ENCODE measurements at places on chromosomes 12 and 14.

GRCh38 chr12:111057701-111058425 lies 137.5 kb upstream of the MYL2 start:
- no peak for DNase-seq

DNA sequence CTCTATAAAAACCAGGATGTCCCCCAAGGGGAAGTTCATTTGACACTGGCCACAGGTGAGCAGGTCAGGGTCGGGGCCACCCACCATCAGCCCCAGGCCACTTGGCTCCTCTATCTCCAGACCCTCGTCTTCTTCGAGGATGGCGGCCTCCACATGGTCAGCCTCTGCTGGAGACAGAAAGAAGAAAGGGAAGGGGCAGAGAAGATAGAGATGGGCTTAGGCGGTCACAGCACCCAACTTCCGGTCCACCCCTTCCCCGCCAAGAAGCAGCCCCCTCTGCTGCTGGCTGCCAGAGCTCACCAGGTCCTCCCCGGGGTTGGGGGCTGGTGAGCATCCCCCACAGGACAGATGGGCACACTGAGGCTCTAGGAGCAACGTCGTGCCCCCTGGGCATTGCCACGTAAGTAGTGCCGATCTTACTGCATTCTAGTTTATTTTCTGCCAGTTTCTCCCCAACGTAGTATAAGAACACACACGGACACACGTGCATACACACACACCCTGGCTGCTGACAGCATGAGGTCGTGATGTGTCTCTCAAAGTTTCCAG lies 14.2 kb downstream of the BCL11B start:
- DNase-seq, result no peak

- peak; percentile 26 for DNase-seq
Observed at GRCh38 chr14:101731187-101732080, 30.1 kb upstream of the PPP2R5C start.

- DNase-seq, result no peak
Observed at GRCh38 chr14:73754911-73755360, 40.8 kb upstream of the PNMA1 start.

DNA sequence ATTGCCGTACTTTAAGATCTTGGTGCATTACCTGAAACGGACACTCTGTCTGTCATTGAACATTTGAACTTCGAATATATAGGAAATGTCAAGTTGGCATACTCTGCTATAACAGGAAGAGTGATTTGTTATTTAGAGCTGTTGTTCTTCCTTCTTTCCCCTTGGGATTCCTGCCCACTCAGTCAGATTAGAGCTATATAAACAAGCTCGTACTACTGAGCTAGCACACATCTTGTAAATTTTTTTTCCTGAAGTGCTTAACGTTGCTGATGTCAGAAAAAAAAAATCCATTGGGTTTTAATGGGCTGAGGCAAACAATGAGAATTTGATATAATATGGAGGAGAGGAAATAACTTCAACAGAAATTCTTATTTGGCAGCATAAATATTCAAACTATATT lies 26.8 kb downstream of the RGS6 start:
- DNase-seq, result no peak

GRCh38 chr14:26286081-26286912 lies 311.5 kb downstream of the NOVA1 start:
- no peak for DNase-seq

DNA sequence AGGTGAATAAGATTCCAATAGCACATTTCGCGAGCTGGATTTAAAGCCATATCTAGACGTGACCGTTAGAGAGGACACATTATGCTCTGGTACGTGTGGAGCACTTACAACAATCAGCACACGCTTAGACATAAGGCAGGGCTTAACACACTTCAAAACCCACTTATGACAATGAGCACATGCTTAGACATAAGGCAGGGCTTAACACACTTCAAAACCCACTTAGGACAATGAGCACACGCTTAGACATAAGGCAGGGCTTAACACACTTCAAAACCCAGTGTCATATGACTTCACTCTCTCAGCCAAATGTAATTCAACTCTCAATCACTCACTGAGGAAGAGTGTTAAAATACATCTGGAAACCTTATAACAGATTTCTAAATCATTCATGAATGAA lies 11.2 kb upstream of the PLD4 start:
- DNase-seq, result no peak

DNA sequence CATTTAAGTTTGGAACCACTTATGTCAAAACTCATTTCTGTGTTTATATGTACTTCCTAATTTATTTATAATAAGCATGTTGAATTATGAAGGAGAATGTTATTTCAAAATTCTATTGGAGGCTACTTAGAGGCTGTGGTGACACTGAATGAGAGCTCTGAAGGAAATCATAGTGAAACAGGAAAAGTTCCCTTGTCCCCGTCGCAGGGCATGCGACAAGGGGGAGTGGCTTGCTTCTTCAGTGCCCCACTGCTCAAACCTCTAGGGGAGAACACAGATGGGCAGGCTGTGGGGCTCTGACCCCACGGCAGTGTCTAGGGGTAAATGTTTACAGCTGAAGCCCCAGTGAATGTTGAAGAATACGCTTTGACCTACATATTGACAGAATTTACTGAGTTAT lies 261.9 kb downstream of the RAD51B start:
- no peak for DNase-seq

- no peak for DNase-seq
Observed at GRCh38 chr12:52906191-52906601, 1.3 kb upstream of the KRT8 start.

DNA sequence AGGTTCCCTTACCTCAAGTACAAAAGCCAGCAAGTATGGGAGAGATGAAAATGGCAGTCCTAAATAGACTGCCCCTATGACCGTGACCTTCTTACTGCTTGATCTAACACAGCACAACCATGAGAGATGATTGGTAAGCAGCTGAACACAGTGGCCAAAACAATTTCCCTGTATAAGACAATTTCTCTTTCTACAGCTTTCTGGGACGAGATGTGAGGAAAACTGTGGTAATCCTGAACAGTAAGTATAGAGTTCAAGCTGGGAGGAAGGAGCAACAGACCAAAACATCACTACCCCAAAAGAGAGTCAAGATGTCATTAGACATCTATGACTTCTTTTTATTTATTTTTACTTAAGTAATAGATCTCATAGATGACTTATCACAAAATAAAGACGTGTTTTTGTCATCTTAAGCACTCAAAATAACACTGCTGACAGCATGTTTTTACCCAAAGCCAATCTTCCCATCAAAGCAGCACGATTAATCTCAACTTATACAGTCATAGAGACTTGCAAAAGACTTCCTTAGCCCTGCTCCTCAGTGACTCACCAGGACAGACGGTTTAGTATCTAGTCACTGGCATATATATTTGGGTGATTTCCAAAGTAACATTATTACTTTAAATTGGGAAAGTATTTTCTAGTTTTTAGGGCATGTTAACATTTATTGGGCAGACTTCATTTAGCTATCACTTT lies 3.7 kb downstream of the TMEM52B start:
- DNase-seq, result no peak

GRCh38 chr14:35297706-35298105 lies 5.5 kb downstream of the PSMA6 start:
- no peak for DNase-seq

- DNase-seq, result peak; percentile 63
Observed at GRCh38 chr12:6963016-6963731, 7.3 kb downstream of the PHB2 start.

GRCh38 chr12:121806009-121806545 lies 2.3 kb downstream of the SETD1B start:
- DNase-seq, result no peak

GRCh38 chr12:38823314-38823713 lies 82.1 kb downstream of the CPNE8 start:
- no peak for DNase-seq

DNA sequence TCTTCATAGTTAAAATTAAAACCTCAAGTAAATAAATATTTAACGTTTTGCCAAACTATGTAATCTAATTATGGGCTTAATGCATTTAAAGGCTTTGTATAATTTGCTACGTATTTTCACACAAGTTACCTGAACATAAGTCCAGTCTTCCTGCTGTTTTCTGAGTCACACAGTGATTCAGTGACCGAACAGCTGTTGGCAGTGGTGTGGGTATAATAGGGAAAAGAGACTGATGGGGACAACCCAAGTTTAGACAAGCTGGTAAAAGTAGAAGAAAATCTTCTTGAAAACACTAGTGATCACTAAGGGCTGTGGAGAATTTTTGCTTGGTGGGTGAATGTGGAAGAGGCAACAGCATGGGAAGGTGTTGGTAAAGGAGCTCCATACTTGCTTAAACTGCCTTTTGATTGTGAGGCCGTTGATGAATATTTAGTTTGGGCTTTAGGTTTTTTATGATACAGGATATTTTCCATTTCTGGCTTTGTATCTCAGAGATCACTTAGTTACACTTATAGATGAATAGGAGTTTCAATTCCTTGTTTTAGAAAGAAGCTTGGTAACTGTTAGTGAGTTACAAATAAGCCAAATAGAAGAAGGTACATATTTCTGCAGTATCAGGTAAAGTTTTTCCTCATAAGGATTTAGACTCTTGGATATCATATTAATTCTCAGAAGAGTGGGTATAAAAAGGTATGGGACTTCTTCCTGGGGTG lies 23.9 kb downstream of the LRRK2 start:
- DNase-seq, result no peak

DNA sequence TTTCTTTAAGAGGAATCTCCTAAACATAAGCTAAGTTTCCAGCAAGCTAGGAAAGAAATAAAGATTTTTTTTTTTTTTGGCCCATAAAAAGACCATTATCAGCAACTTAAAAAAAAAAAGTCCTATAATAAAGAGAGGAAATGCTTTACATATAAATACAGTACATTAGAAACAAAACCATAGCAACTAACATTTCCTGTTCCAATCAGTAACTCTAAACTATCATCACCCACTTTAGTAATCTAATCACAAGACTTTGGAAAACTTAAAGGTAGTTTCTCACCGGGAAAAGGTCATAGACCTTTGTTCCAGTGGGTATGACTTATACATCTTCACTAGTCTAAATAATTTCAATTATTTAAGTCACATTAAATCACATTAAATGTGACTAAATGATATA lies 11.1 kb downstream of the SPTSSA start:
- peak; percentile 33 for DNase-seq

GRCh38 chr12:106588771-106589170 lies 6.0 kb downstream of the RFX4 start:
- no peak for DNase-seq

- no peak for DNase-seq
Observed at GRCh38 chr12:29756741-29757390, 26.9 kb downstream of the TMTC1 start.

- no peak for DNase-seq
Observed at GRCh38 chr12:107929436-107929835, 154.9 kb downstream of the ASCL4 start.

DNA sequence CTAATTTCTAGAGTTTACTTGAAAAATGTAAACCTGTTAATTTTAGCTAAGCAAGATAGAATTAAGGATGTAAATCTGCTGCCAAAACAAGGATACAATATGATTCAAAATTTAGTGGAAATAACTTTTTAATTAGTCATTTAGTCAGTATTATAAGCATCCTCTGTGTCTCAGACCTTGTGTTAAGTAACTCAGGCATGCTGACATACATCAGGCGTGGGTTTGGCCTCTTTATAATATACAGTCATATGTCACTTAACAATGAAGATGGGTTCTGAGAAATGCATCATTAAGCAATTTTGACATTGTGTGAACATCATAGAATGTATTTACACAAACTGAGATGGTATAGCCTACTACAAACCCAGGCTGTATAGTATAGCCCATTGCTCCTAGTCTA lies 386.9 kb downstream of the ZFP36L1 start:
- DNase-seq, result no peak

DNA sequence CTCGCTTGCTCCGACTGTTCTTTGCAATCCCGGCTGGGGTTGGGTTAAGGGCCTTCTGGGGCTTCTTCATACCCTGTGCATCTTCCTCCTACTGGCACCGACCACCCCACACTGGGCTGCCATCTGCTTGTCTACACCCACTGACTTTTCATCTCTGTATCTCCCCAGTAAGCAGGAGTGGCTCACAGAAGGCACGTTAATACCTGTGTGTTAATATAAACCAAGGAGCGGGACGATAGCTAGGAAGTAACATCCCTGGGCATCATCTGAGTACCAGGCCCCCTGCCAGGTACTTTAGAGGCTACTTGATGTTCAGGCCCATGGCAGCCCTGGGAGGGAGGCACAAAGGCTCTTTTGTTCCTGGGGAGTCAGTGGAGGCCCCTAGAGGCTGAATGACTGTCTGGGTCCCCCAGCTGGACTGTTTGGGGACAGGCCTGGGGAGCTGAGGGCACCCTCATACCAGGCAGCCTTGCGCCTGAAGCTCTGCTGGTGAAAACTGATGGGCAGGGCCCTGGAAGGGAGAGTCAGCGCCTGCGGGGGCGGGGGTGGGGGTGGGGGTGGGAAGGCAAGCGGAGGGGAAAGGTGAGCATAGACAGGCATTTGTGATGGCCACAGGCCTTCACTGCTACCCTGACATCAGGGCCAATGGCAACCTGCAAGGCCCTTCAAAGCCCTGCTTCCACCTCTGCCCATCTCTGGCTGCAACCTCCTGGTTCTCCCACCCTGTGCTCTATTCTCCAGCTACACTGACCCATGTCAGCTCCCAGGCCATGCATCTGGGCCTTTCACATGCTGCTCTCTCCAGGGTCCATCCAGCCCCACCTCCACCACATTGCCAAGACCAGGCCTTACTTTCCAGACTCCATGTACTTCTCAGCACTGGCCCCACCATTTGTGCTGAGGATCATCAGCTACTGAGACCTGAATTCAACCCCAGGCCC lies 34.2 kb upstream of the DEGS2 start:
- DNase-seq, result no peak

GRCh38 chr12:117985182-117985581 lies 16.4 kb upstream of the KSR2 start:
- DNase-seq, result no peak

DNA sequence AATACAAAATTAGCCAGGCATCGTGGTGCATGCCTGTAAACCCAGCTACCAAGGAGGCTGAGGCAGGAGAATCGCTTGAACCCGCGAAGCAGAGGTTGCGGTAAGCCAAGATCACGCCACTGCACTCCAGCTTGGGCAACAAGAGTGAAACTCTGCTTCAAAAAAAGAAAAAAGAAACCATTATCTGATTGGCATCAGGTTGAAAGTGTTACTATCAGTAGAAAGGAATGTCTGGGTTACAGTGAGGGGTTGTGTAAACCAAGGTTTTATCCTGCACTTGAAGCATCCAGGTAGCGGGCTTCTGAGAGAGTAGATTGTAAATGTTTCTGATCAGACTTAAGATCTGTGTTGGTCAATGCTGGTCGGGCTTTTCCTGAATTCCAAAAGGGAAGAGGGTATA lies 14.1 kb upstream of the OXA1L start:
- DNase-seq, result no peak

- DNase-seq, result no peak
Observed at GRCh38 chr12:24903329-24904088, 45.4 kb downstream of the BCAT1 start.

- DNase-seq, result no peak
Observed at GRCh38 chr14:85546390-85546789, 16.4 kb downstream of the FLRT2 start.

- no peak for DNase-seq
Observed at GRCh38 chr12:19757317-19757877, 318.1 kb downstream of the AEBP2 start.

GRCh38 chr14:53599221-53599945 lies 357.2 kb downstream of the BMP4 start:
- DNase-seq, result no peak

GRCh38 chr14:49250109-49250508 lies 336.1 kb downstream of the RPS29 start:
- no peak for DNase-seq

Data from NCI-H1436 treated with DMSO at 0.1 percent for 48 hours (cell line).